ENCODE measurements at places on chromosomes 1 and 21.

GRCh38 chr1:30241681-30242080, 481.7 kb downstream of the MATN1 start:
- no peak for DNase-seq
- no peaks in the 10 kb centered on the region for H3K4me1 ChIP-seq
- H3K27me3 ChIP-seq: peaks cover 6% of the 10 kb centered on the region
- H3K4me3 ChIP-seq: no peak overlapping the region

- H3K36me3 ChIP-seq: no peaks in the 10 kb centered on the region
- H3K27ac ChIP-seq: no peak overlapping the region
- no peak for DNase-seq
- H3K27me3 ChIP-seq: no peaks in the 10 kb centered on the region
- H3K4me1 ChIP-seq: no peaks in the 10 kb centered on the region
Observed at GRCh38 chr1:95146637-95147036, 29.5 kb downstream of the TLCD4 start.

DNA sequence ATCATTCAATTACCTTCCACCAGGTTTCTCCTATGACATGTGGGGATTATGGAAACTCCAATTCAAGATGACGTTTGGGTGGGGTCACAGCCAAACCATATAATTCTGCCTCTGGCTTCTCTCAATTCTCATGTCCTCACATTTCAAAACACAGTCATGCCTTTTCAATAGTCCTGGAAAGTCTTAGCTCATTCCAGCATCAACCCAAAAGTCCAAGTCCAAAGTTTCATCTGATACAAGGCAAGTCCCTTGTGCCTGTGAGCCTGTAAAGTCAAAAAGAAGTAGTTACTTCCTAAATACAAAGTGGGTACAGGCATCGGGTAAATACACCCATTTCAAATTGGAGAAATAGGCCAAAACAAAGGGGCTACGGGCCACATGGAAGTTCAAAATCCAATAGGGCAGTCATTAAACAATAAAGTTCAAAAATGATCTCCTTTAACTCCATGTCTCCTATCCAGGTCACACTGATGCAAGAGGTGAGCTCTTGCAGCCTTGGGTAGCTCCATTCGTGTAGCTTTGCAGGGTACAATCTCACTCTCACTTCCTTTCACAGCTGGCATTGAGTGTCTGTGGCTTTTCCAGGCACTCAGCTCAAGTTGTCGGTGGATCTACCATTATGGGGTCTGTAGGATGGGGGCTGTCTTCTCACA, 112.9 kb downstream of the FCRL5 start:
- peaks cover 7% of the 10 kb centered on the region for H3K27me3 ChIP-seq
- H3K4me3 ChIP-seq: no peak overlapping the region
- no peaks in the 10 kb centered on the region for H3K4me1 ChIP-seq
- H3K27ac ChIP-seq: no peak overlapping the region

GRCh38 chr1:194535369-194535768, 1349.0 kb upstream of the B3GALT2 start:
- no peak for DNase-seq
- H3K36me3 ChIP-seq: no peaks in the 10 kb centered on the region
- H3K27ac ChIP-seq: no peak overlapping the region
- H3K4me3 ChIP-seq: no peak overlapping the region
- no peaks in the 10 kb centered on the region for H3K27me3 ChIP-seq
- no peaks in the 10 kb centered on the region for H3K4me1 ChIP-seq

- no peaks in the 10 kb centered on the region for H3K36me3 ChIP-seq
- H3K27me3 ChIP-seq: peaks cover 10% of the 10 kb centered on the region
Observed at GRCh38 chr1:99657213-99658030, 11.5 kb downstream of the PALMD start.

- peaks cover 7% of the 10 kb centered on the region for H3K4me1 ChIP-seq
- H3K27me3 ChIP-seq: peaks cover 22% of the 10 kb centered on the region
- DNase-seq: no peak
- peaks cover 2% of the 10 kb centered on the region for H3K36me3 ChIP-seq
- no peak overlapping the region for H3K4me3 ChIP-seq
Observed at GRCh38 chr1:33191731-33192275, 10.0 kb upstream of the TRIM62 start.

Data from activated naive CD8-positive, alpha-beta T cell treated with anti-CD3 and anti-CD28 coated beads, Interleukin-2, amount 10 ng/mL, durations not matched to agents 7 days and 5 days (primary cell).